ENCODE measurements at places on chromosomes 6 and 20.
A peak's percentile ranks its signal among the peaks of the same experiment; 100 is the strongest.

GRCh38 chr20:22795871-22796270 lies 211.5 kb upstream of the FOXA2 start:
- no peak for DNase-seq

GRCh38 chr20:53935344-53936084 lies 134.9 kb downstream of the BCAS1 start:
- no peak for DNase-seq

- DNase-seq, result no peak
Measured at GRCh38 chr6:52739627-52740026, 23.6 kb downstream of the GSTA2 start.

DNA sequence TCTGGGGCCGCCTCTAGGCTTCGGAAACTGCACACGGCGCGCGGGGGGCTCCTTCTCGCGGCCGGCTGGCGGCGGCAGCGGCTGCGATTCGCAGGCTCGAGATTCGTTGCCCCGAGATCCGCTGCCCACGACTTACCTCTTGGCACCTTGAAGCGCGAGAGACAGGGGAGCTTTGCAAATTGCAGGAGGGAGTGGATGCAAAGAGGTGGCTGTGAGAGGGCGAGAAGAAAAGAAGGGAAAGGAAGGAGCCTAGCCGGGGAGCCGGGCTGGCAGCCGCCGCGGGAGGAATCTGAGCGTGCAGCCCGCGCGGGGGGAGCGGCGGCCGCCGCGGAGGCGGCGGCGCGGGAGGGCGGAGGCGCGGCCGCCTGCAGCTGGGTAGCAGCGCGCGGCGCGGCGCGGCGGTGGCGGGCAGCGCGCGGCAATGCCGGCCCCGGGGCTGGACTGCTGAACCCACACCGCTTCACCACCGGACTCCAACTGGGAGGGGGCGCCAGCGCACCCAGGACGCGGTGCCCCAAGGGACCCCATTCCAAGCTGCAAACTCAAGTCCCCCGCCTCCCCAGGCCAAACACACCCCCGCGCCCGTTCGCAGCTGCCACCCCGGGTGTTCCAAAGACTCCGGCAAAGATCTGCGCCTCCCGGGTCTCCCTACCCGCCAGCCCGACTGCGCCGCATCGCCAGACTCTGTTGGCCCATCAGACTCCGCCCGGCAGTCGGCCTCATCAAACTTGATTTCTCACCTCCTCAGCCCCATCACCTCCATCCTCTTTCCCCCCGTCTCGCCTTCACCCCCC lies 44.2 kb upstream of the SUPT3H start:
- peak; percentile 41 for DNase-seq

DNA sequence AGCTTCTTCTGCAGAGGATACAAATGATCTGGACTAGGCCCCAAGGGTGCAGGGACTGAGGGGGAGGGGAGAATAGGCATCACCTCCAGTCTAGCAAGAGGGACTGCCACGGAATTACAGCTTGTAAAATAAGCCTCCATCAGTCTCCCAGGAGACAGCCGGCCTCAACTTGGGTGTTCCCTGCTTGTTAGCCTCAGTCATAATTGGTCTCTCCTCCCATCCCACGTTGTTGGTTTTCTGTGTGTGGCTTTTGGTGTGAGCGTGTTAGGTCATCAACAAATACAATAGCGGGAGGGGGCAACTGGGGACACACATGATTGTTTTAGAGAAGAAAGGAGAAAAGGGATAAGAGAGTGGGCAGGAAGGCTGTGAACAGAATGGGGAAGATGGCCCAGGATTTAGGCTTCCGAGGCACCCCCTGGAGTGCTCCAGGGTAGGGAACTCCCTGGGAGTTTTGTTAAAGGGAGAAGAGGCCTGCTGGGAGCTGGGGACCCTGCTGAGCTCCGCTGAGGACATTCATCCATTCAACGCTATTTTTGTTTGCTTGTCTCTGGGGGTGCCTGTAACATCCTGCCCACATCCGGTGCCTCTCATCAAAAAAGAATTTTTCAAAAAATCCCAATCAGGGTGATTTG lies 9.2 kb downstream of the FOXA2 start:
- DNase-seq, result no peak

Data from neural crest cell (in vitro differentiated cells).